ENCODE measurements at places on chromosomes 7 and 10.

DNA sequence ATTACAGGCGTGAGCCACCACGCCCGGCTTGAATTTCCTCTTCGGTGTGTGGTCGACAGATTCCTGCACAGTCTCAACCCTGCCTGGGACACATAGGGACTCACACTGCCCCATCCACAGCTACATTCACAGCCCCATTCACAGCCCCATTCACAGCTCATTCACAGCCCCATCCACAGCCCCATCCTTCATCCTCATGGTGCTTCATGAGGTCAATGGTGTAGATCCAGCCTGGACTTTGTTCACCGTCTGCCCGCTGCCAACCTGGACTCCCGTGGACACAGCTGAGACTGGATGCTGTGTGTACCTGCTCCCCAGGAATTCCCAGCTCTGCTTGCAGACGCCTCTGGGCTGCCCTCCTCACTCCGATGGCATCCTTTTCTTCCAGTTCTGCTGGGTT is 5.2 kb downstream of the IDI2 start:
- DNase-seq = no peak

GRCh38 chr7:34128762-34129161 is 223.4 kb downstream of the BMPER start:
- DNase-seq = no peak

GRCh38 chr7:43726466-43726865 is 2.9 kb downstream of the COA1 start:
- no peak for DNase-seq

GRCh38 chr7:21767300-21767900 is 178.3 kb downstream of the CDCA7L start:
- peak; percentile 1 for DNase-seq

GRCh38 chr10:22501863-22502262 is 156.6 kb downstream of the SPAG6 start:
- no peak for DNase-seq

DNA sequence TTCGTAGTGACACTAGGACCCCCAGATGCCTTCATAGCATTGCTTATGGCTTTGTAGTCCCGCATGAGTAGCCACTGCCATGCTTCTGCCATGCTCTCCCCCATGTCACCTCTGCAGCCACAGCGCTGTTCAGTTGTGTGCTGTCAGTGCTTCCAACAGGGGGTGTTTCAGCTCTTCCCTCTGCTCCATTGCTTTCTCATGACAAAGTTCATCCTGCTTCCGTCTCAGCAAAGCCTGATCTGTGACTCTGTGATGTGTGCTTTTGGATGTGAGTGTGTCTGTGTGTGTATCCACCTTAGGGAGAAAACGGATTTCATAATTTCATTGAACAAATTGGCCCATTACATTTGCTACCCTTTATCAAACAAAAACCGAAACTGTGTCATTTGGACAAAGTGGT is 134.9 kb upstream of the SAMD8 start:
- no peak for DNase-seq
